SHP77 (cell line): ENCODE measurements at places on chromosomes 1 and 21.

- no peak for DNase-seq
Measured at GRCh38 chr1:78624035-78624434, 3.8 kb downstream of the IFI44L start.

DNA sequence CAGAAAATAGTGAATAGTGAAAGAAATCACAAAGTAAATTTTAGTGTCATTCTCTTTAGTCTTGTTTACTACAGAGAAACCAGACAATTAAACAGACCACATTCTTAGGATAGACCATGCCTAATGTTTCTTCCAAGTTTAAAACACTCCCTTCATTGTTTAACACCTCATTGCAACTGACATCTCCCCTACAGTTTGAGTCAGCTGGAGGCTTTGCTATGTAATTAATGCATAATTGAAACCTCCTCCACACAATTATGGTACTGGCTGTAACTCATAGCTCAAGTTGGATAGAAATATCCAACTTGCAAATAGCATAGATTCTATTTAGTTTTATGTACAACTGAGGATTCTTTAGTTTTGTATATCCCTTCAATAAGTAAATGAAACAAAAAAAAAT is 35.2 kb upstream of the B3GALT2 start:
- DNase-seq: no peak

- no peak for DNase-seq
Measured at GRCh38 chr1:174964972-174965361, 34.8 kb upstream of the CACYBP start.

DNA sequence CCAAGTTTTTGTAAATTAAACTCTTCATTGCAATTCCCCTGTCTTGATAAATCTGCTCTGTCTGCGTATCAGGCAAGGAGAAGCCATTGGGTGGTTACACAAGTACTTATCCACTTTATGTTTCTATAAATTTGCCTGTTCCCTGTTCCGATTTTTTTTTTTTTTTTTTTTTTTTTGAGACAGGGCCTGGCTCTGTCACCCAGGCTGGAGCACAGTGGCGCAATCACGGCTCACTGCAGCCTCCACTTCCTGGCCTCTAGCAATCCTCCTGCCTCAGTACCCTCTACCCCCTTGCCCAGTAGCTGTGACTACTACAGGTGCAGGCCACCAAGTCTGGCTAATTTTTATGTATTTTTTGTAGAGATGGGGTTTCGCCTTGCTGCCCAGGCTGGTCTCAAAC is 11.1 kb upstream of the CSRP1 start:
- DNase-seq: no peak

DNA sequence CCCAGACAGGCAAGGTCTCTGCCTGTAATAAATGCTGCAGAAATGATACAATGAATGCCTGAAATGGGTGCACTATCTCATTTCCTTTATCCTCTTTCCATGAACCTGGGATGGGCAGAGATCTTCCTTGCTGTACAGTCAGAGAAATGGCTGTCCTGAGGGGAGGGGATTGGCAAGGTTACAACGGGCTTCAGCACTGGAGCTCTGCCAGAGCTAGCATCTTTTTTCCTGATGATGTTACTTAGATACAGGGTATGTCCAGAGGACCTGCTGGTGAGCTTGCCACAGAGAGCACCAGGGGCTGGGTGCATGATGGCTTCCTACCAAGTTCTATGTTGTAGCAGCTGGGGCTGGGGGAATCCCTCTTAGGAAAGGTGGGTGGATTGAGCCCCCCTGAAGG is 115.1 kb downstream of the PLXNA2 start:
- DNase-seq: no peak

GRCh38 chr1:15975358-15975804 is 520 bp downstream of the ZBTB17 start:
- no peak for DNase-seq

- peak; percentile 51 for DNase-seq
Measured at GRCh38 chr1:34786521-34787325, 5.7 kb downstream of the GJB3 start.

GRCh38 chr1:227315629-227316346 is 2.5 kb downstream of the CDC42BPA start:
- no peak for DNase-seq

GRCh38 chr1:70486676-70487458 is 75.8 kb downstream of the CTH start:
- no peak for DNase-seq

GRCh38 chr1:15523104-15524020 is 653 bp downstream of the CASP9 start:
- DNase-seq: peak; percentile 0

GRCh38 chr1:196462086-196462485 is 146.2 kb downstream of the KCNT2 start:
- DNase-seq: no peak

GRCh38 chr1:226100436-226101391 is 38.2 kb downstream of the H3-3A start:
- no peak for DNase-seq

DNA sequence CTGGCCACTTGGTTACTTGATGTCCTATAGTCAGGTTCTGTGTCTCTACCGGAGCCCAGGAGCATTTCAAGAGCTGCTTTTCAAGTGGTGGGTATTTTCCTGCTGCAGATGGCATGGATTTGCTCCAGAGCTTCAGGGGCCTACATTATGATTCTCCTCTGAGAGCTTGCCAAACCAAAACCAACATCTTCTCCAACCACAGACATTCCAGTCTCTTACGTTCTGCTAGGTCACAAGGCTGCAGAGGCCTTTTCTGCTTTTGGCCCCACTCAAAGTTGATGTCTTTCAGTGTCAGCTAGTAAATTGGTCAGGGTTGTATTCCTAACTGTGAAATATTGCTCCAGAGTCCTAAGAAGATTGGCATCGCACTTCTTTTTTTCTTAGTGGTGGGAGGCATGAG is 14.7 kb upstream of the AQP10 start:
- no peak for DNase-seq

- no peak for DNase-seq
Measured at GRCh38 chr1:96927125-96927524, 205.5 kb downstream of the PTBP2 start.

- no peak for DNase-seq
Measured at GRCh38 chr1:17887661-17888371, 132.7 kb downstream of the ACTL8 start.

- DNase-seq: no peak
Measured at GRCh38 chr1:221793439-221794078, 51.7 kb upstream of the DUSP10 start.

GRCh38 chr1:29083317-29084195 is 40.1 kb downstream of the TMEM200B start:
- DNase-seq: no peak

DNA sequence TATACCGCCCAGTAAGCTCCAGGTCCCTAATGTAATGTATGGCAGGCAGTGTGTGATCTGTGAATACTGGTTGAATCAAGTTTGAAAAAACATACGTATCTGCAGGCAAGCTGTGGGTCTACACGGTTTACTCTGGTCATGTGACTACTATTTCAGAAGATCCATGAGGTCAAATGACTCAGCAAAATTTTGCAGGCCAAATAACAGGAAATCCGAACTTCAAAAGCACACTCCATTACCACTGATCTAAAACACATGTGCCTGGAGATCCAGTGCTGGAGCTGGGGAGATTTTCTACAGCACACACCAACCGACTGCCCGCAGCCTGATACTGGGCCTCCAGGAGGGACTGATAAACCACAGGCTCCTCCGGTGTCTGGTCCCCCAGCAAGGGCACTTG is 64.5 kb upstream of the SLC44A3 start:
- peak; percentile 37 for DNase-seq

- DNase-seq: no peak
Measured at GRCh38 chr1:112558634-112559033, 49.9 kb downstream of the WNT2B start.

DNA sequence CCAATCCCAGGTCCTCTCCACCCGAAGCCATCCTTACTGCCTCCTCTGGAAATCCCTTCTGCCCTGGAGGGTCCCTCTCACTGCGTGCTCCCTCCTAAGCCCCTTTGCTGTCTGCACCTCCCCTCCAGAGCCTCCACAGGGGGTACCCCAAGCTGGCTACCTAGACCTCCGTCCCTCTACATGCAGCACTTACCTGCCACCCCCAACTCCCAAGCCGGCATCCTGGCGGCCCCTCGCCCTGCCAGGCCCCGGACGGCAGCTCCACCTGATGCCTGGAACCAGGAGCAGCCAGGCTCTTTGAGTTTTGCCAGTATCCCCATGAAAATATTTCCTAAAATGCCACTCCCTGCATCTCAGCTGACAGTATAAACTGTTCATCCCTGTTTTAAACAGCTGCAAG is 4.1 kb downstream of the PRDM15 start:
- DNase-seq: no peak

DNA sequence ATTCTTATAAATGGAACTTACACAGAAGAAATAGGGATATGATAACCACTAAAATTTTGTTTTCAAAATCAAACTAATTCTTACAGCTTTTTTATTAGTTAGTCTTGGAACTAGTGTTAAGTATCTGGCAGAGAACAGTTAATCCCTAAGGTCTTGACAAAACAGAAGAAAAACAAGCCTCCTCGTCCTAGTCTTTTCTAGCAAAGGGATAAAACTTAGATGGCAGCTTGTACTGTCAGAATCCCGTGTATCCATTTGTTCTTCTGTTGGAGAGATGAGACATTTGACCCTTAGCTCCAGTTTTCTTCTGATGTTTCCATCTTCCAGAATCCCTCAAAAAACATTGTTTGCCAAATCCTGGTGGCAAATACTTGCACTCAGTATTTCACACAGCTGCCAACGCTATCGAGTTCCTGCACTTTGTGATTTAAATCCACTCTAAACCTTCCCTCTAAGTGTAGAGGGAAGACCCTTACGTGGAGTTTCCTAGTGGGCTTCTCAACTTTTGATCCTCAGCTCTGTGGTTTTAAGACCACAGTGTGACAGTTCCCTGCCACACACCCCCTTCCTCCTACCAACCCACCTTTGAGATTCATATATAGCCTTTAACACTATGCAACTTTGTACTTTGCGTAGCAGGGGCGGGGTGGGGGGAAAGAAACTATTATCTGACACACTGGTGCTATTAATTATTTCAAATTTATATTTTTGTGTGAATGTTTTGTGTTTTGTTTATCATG is 42.3 kb upstream of the LAMC2 start:
- DNase-seq: no peak

DNA sequence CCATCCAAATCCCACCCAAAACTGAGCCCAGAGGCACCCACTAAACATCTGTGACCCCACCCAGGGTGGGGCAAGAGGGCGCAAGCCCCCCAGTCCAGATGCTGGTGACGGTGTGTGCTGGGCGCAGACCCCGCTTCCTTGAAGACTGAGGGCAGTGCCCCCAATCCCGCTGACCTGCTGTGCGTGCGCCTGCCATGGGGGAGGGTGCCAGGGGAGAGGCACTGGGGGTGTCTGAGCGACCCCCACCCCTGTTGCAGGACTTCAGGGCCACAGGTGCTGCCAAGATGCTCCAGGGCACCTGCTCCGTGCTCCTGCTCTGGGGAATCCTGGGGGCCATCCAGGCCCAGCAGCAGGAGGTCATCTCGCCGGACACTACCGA is 13.3 kb downstream of the COL6A2 start:
- DNase-seq: no peak

- no peak for DNase-seq
Measured at GRCh38 chr21:23524685-23525084, 2082.6 kb downstream of the MRPL39 start.

- peak; percentile 58 for DNase-seq
Measured at GRCh38 chr1:25619101-25619890, 2.7 kb downstream of the MAN1C1 start.

GRCh38 chr1:115701090-115701489 is 59.3 kb downstream of the VANGL1 start:
- DNase-seq: no peak

GRCh38 chr1:185874246-185874645 is 140.1 kb downstream of the HMCN1 start:
- no peak for DNase-seq

GRCh38 chr1:92784021-92784638 is 778 bp downstream of the EVI5 start:
- no peak for DNase-seq

DNA sequence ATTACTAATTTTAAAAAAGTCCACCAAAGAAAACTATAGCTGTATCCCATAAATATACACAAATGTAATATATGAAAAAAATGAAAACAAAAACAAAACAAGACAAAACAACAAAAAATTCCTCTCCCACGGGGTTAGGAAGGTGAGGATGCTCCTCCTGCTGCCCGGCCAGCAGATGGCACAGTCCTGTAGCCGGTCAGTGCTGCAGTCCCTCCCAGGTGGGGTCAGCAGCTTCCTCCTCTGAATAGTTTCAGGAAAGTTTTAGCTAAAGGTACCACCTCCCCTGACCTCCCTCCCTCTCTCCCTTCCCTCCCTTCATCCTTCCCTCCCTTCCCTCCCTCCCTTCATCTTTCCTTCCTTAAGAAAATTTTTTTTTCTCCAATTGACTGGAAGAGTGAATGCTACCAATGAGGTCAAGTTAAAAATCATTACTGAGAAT is 67.8 kb upstream of the BCL10 start:
- no peak for DNase-seq

DNA sequence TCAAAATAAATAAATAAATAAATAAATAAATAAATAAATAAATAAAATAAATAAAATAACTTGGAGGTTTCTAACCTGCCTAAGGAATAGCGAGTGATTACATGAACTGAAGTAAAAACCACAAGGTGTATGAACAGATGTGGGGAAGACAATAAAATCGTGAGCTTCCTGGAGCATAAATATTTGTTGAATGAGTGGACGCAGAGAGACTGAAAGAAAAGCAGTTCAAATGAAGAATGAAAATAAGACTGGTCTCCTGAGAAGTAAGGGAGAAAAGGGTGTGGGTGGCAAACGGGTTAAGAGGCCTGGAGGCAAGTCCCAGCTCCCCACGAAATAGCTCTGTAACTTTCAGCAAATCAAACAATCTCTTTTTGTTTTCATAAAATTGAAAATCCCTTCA is 33.6 kb downstream of the CHML start:
- DNase-seq: no peak

- no peak for DNase-seq
Measured at GRCh38 chr1:208387908-208388811, 144.0 kb upstream of the PLXNA2 start.

DNA sequence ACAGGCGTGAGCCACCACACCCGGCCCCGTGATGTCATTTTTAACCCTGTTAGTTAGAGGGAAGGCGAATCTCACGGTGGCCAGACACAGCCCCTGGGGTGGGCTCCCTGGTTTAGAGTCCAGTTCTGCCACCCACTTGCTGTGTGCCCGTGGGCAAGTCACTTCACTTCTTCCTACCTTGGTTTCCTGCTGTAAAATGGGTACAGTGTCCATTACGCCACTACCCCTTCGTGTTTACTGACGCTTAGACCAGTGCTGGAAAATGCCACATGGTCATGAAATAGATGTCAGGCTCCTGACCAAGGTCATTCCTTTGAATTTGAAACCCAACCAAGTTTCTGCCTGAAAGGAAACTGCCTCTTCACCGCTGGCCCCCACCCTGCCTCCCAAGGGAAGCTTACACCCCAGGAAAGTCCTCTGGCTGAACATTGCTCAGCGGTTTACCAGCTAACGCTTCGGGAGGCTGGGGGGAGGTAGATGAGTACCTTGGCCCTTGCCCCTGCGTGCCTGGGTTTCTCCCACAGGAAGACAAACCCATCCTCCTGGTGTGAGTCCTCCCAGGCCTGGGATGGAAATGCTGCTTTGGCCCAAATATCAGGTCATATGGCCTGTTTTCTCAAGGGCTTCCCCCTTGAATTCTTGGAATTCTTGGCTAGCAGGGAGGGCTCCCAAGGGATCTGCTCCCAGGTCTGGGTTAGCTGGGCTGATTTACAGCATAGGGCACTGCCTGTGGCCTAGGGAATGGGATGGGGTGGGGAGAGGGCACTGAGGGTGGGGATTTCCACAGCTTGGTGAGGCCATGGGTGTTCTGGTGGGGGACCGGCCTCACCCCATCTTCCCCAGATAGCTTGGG is 7.6 kb upstream of the AADACL4 start:
- no peak for DNase-seq

GRCh38 chr1:33097137-33097611 is 16.2 kb downstream of the AZIN2 start:
- no peak for DNase-seq
